Hematopoietic multipotent progenitor cell treated with erythropoietin and hydrocortisone succinate and interleukin-3 and kit ligand, for 6 days (in vitro differentiated cells): ENCODE measurements at places on chromosomes 11 and 22.
A peak's percentile ranks its signal among the peaks of the same experiment; 100 is the strongest.

DNA sequence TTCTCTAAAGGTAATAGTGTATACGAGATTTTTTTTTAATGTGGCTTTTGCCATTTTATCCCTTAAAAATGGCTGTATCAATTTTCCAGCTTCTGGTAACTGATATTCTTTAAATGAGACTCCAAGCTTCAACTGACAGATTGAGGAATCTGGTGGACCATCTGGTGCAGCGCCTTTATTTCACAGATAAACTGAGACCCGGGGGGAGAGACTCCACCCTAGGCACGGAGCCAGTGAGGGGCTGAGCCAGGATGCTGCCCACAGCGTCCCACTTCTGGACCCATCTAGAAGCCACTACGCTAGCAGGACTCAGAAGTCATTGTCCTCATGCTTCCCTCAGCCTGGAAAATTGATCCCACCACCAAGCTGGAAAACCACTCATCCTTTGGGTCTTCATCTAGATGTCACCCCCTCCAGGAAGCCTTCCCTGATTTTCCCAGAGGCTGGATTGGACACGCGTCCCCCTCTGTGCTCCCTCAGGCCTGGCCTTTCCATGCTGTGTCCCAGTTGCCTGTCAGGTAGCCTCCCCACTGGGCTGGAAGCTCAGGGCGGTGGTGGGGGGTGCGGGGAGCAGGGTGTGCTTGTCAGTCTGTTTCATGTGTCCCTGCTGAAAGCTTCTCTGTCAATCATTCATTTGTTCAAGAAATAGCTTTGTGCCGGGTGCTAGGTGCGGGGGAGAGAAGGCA, 12.3 kb upstream of the CD5 start:
- DNase-seq = peak; percentile 28

DNA sequence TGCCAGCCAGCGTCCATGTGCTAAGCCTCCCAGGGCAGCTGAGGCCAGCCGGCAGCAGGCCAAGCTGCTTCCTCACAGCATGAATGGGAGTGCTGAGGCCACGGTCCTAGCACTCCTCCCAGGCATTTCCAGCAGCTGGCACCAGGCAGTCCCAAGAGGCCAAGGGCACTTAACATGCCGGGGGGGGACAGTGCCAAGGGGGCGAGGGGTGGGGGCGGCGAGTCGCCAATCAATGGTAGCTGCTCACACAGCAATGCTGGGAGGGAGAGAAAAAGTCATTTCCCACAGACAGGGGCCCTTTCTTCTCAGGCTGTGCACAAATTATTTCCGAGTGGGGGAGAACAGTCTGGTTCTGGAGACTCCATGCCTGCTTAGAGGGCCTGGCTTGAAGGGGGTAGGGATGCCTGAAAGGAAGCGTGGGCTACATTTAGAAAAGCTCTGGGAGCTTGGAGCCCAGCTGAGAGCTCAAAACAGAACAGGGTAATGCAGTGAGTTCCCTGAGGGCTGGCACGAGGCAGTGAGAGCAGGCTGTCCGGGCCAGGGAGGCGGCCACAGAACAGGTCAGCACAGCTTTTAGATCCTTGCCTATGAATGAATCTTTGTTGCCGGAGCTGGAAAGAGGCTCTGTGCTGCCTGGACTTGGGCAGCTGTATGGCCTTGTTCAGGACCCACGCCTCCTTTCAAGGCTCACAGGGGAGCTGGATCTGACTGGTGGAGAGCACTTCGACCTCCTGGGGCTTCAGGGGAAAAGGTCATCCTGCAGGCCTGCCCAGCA, 14.4 kb upstream of the TBC1D10A start:
- DNase-seq = no peak

GRCh38 chr11:127943763-127944162, 643.6 kb downstream of the ETS1 start:
- no peak for DNase-seq

DNA sequence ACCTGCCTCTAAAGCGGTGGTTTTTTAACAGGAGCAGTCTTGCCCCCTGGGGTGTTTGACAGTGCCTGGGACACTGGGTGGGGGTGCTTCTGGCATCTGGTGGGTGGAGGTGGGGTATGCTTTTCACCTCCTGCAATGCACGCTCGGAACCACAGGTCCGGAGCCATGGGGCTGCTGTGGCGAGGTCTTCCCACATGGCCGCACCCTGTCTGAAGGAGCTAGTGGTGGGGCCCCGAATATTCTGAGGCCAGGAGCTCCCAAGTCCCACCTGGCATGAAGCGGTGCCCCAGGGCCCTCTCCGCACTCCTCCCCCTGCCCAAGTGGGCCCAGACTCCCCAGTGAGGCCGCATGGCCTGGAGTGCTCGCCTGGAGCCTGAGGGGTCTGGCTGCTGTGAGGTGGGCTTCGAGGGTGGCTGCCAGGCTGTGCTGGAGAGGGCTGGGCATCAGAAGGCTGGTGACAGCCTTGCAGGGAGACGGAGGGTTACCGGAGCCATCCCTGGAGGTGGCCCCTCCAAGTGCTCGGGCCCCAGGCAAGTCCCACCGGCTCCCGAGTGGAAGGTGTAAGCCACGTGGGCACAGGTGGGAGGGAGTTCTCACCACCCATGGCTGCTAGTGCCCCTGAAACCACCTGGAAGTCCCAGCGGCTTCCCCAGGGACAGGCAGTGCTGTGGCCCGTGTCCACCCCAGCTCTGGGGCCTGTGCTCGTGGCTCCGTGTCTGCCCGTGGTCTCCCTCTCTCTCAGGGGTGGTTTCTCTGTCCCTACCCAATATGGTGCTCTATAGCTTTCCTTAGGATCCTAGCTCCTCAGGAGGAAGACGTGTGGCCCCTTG, 15.1 kb downstream of the TBX1 start:
- DNase-seq = no peak

GRCh38 chr22:25212337-25212736, 7.1 kb upstream of the CRYBB2 start:
- DNase-seq = no peak

DNA sequence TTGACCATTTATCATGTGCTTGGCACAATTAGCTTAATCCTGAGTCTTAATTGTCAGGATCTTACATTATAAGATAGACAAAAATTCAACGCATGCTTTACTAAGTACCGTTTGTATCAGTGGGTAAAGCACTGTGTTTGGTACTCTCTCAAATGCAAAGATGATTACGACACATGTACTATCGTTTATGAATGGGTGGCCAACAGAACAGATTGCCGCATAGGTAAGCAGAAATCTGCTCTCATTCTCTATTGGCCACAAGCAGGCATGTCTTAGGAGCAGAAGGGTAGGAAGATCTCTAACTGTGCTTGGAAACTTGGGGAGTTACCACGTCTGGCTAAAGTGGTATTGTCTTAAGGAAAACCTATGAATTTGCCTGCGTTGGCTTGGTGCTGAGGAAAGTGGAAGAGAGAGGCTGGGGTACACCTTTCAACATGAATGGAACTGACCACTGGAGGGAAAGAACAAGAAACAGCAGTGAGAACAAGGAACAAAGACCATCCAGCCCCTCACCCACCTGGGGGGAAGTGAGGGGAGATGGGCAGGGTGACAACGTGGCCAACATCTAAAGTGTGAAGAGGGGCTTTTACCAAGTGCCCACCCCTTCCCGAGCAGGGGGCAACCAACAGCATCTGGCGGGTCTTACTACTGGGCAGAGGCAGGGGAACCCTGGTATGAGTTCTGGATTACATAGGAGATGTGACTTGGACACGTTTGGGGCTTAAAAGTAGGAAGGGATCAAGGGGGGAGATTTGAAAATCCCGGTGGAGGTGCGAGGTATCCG, 1.0 kb upstream of the TUBA8 start:
- no peak for DNase-seq

- no peak for DNase-seq
Measured at GRCh38 chr22:28030473-28030872, 111.4 kb upstream of the PITPNB start.

- DNase-seq = no peak
Measured at GRCh38 chr22:17436981-17437412, 67.7 kb downstream of the CECR2 start.

DNA sequence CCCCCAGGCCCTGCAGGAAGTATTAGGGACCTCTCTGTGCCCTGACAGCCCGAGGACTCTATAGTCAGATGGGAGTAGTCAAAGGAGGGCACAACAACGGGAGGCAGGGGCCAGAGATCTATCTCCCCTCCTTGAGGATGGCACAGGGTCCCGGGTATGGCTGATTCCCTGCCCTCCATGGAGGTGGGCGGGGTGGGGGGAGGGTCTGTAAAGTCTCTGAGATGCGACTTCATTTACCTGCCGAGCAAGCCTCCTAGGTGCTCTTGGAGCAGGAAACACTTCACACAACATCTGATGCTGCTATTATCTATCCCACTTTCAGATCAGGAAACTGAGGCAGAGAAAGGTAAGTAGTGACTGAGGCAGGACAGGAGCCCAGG, 769 bp upstream of the CDC42EP1 start:
- DNase-seq = no peak

DNA sequence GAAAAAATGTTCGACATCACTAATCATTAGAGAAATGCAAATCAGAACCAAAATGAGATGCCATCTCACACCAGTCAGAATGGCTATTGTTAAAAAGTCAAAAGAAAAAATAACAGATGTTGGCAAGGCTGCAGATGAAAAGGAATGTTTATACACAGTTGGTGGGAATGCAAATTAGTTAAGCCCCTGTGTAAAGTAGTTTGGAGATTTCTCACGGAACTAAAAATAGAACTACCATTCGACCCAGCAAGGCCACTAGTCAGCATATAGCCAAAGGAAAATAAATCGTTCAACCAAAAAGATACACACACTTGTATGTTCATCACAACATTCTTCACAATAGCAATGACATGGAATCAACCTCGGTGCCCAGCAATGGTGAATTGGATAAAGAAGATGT, 503.2 kb downstream of the OPCML start:
- DNase-seq = no peak

GRCh38 chr22:29166180-29166579, 39.5 kb upstream of the EMID1 start:
- DNase-seq = no peak

- no peak for DNase-seq
Measured at GRCh38 chr22:24504956-24505736, 10.0 kb downstream of the UPB1 start.

GRCh38 chr22:22049684-22050083, 67.1 kb upstream of the TOP3B start:
- no peak for DNase-seq

GRCh38 chr22:20523086-20523983, 15.9 kb downstream of the MED15 start:
- peak; percentile 76 for DNase-seq

DNA sequence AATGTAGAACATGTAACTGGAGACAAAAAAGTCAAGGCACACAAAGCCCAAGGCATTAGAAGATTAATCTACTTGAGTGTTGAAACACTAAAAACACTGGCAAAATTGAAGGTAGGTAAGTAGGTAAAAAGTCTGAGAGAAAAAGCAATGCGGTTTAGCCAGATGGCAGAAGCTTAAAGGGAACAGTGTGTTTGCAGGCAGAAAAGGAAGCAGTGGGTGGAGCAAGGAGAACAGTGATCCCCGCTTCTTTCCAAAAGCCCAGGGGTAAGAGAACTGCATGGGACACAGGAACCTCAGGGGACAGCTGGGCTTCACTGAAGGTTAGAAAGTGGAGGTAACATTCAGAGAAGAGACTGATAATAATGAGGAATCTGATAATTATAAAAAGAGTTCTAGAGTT, 16.0 kb downstream of the MRE11 start:
- peak; percentile 16 for DNase-seq

DNA sequence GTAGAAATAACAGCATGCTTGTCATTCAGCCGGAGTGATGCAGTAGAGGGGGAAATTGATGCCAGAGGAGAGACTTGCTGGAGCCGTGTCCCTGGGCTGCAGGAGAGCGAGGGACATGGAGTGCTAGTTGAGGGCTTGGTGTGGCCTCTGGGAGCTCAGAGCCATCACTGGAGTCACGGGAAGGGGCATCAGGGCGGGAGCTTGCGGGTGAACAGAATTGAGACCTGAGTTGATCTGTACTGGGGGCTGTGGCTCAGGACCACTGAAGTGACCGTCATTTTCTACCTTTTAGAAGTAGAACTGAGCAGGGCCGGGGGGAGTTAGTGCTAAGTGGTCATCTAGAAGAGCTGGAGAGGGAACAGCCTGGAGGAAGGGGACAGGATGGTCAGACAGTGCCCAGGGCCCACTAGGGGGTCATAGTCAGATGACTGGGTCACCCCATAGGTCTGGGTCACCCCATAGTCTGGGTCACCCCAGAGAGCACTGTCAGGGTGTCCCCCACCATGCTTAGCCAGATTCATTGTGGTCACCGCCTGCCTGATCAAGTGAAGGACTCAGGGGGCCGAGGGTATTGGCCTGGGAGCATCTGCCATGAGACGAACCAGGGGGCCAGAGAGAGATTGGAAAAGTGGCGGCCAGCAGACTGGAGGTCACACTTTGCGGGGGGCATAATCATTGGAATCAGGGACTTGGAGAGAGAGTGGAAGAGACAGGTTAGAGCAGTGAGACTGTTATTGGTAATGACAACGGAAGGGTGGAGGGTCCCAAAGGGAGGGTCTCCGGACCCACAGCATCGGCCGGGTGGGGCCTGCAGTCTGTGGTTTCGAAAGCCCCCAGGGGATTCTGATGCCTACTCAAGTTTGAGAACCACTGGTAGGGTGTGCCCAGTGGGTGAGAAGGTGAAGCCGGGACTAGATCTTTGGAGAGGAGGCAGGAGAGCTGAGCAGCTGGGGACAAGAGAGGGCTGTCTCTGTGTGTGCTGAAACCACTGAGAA, 15.2 kb downstream of the RIBC2 start:
- no peak for DNase-seq

GRCh38 chr11:8834379-8834778, 76.6 kb upstream of the AKIP1 start:
- no peak for DNase-seq

DNA sequence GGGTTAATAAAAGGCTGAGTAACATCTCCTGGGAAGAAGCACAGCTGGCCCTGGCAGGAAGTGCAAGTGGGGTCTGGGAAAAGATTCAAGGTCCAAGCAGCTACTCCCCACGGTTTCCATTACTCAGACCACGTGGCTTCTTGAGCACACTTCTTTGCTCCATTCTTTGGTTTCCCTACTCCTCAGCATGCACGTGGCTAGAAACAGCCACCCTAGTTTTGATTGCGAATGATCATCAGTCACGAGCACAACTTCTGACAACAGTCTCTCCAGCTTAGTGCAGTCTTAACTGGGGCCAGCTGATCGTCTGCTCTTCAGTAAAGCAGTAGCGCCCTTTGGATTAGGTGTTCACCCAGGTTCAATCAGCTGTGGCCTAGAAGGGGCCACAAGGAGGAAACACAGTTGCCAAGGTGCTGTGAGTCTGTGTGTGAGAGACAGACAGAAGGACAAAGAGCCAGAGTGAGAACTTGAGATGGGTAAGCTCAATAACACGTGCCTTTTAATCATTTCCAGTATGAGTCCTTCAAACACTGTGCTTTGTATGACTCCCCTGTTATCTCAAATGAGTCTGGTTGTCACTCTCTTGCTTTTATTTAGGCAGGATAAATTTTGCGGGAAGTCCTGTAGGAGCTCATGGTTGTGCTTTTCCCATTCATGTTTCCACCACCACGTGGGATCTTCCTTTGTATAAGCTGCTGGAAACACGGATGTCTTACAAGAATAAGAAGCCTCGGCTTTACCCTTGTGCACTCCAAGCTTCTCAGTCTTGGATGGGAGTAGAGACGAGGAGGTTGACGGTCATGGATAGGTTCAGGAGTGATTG, 901 bp upstream of the PARVA start:
- DNase-seq = no peak

- DNase-seq = no peak
Measured at GRCh38 chr11:117457835-117458234, 130.2 kb downstream of the CEP164 start.
